ENCODE measurements at places on chromosomes 13 and 19.
A peak's percentile ranks its signal among the peaks of the same experiment; 100 is the strongest.

GRCh38 chr19:55005684-55006488 lies 32.2 kb downstream of the GP6 start:
- DNase-seq = peak; percentile 55

DNA sequence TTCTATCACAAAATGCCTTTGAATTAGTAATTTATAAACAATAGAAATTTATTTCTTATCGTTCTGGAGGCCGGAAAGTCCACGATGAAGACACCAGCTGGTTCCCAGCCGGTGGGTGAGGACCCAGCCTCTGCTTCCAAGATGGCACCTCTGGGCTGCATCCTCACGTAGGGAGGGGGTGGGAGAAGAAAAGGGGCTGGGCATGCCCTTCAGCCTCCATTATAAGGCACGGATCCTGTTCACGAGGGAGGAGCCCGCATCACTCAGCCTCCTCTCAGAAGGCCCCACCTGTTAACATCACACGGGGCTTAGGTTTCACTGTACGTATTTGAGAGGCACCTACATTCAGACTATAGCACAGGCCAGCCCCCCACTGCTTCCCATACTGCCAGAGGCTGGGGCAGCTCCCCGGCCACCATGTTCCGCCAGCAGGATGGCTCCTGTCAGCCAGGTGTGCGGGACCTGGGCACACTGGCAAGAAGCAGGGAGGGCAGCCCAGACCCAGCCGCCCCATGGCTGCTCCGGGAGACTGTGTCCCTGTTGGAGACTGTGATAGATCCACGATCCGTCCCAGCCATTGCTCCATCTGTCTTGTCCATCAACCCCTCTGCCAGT lies 131.6 kb downstream of the SOX1 start:
- DNase-seq = no peak

DNA sequence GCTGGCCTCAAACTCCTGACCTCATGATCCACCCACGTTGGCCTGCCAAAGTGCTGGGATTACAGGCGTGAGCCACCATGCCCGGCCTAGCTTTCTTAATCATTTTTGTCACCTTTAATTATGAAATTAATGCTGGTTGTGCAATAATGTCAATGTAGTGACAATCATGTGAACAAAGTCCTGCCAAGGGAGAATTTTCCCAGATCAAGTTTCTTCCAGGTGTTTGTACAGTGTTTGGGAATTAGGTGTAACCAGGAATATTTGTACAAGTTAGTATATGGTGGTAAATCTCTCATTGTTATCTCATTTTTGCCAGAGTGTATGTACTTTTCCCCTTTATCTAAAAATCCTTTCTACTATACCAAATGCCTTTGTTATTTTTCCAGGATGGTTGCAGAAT lies 171.1 kb downstream of the UGGT2 start:
- no peak for DNase-seq

DNA sequence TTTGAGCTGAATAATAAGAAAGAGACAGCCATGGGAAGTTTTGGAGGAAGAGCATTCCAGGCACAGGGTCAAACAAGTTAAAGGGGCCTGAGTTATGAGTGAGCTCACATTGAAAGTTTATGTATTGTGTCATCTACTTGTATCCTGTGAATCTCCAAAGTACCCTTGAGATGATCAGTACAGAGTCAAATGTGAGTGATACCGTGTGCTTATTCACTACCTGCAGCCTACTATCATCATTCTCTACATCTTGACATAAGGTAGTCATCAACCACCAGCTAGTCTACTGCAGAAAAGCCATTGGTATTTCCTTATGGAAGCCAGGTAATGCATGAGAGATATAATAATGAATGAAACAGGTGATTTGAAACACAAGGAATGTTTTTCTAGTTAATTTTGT lies 3.0 kb upstream of the KCTD12 start:
- DNase-seq = no peak

GRCh38 chr19:55467236-55468053 lies 2.9 kb upstream of the C19orf85 start:
- DNase-seq = peak; percentile 81

DNA sequence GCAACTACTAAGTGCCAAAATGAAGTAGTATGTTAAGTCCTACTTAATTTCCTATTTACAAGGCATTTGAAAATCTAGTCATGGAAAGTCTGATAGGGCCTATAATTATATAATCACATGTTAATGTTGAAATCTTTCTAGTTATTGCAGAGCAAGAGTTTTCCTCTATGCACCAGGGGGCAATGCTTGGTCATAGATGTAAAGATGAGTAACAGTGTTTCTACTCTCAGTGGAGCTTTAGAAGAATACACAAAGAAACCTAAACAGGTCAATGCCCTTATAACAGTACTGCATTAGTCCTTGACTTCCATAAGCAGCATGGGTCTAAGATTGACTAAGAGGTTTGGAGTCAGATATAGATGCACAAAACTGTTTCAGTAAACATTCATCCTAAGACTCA lies 218.7 kb downstream of the KCTD12 start:
- DNase-seq = no peak

GRCh38 chr13:43985422-43986072 lies 105.8 kb downstream of the LACC1 start:
- no peak for DNase-seq

GRCh38 chr13:64069892-64070291 lies 2654.2 kb upstream of the PCDH20 start:
- DNase-seq = no peak

- DNase-seq = peak; percentile 72
These were observed 15.7 kb downstream of the GARRE1 start for GRCh38 chr19:34269968-34270621.

DNA sequence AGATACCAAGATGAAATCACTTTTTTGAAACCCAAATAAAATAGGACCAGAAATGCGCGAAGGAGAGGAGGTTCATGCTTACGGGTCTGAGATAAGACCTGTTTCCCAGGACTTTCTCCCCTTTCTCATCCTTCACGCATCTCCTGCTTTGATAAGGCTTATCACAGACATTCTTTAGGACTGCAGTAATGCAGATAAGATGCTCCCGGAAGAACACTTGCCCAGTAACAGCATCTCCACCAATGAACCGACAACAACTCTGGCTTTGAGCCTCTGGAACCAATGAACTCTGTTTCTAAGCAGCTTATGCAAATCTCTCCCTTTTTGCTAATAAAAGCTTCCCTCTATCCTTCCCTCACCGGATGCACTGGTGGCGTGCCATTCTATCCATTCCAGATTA lies 783.4 kb upstream of the ARGLU1 start:
- DNase-seq = no peak

DNA sequence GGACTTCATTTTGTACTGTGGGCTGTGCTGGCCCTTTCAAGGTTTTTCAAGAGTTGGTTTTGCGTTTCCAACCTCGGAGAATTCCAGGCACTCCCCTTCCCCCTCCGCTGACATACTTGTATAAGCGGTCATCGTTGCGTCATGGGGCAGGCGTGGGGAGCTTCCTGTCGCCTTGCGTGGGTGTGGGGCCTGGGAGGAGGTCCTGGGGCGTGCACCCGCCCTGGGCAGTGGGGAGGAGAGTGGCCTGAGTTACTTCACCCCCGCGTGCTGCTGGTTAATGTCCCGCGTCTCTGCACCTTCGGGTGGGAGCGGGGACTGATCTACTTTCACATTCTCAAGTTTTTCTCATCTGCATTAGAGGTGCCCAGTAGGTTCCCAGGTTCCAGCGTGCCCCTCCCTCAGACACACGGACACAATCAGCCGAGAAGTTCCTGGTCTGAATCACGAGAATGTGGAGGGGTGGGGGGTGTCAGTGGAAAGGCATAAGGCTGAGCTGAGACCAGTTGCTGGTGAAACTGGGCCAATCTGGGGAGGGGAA lies 4.1 kb downstream of the IER2 start:
- peak; percentile 80 for DNase-seq

- DNase-seq = no peak
These were observed 530.7 kb upstream of the SLITRK1 start for GRCh38 chr13:84413016-84413415.

DNA sequence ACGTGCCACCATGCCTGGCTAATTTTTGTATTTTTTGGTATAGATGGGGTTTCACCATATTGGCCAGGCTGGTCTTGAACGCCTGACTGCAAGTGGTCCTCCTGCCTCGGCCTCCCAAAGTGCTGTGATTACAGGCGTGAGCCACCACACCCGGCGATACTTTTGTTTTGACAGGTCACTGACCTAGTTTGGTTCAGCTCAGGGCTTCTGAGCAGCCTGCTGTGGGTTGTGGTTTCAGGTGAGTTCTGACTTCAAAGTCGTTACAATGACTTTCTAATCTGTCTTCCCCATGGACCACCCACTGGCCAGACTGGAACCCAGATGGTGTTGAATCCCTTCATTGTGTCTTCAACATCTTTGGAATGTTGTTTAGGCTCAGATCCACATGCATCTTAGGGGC lies 73.8 kb downstream of the TRPM4 start:
- peak; percentile 46 for DNase-seq

DNA sequence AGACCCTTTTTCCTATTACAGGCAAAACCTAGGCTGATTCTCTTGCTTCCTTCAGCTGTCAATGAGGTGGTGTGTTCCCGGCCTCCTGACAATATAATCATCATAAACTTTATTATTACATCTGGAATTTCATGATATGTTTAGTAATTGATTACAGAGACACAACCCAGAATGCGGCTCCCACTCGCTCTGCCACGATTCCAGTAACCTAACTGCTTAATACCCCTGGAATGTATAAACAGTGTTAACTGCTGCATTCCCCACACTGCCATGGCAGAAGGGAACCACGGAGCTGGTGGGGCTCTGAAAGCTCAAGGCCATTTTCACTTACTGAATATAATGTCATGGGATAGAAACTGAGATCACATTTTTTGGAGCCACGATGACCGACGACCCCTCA lies 17.1 kb downstream of the TSHZ3 start:
- DNase-seq = no peak

GRCh38 chr13:82827724-82828123 lies 1054.5 kb downstream of the SLITRK1 start:
- DNase-seq = no peak

DNA sequence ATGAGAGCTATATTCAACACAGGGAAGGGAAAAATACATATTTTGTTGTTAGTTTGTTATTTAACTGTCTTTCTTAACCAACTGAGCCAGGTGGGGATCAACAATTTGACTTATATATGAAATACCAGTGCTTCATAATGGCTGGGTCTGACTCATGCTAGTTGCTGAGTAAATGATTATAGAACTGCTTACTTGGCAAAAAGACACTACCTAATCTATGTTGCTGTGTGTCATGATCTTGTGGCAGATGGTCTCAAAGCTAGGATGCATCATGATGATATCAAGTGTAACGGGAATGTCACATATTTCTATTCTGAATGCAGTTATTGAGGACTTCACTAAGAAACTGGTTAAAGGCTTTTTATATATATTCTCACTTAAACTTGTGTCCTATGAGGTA lies 727.4 kb upstream of the SLITRK1 start:
- DNase-seq = no peak

GRCh38 chr19:4199699-4200293 lies 17.3 kb downstream of the ANKRD24 start:
- DNase-seq = no peak

GRCh38 chr19:18416778-18417249 lies 2.4 kb upstream of the SSBP4 start:
- DNase-seq = peak; percentile 63

DNA sequence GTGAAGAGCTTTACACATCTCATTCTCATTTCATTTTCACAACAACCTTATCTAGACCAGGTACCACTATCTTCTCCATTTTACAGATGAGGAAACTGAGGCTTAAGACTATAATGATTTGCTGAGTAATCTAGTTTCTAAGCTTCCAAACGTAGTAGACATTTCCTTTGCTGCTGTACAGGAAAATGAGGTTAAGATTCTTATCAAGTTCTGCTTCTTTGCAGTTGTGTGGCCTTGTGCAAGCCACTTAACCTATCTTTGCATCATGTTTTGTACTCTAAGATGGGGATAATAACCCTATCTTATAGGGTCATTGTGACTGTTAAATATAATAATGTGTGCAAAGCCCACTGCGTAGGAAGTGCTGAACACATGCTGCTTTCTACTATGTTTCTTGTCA lies 307.9 kb downstream of the HS6ST3 start:
- no peak for DNase-seq

DNA sequence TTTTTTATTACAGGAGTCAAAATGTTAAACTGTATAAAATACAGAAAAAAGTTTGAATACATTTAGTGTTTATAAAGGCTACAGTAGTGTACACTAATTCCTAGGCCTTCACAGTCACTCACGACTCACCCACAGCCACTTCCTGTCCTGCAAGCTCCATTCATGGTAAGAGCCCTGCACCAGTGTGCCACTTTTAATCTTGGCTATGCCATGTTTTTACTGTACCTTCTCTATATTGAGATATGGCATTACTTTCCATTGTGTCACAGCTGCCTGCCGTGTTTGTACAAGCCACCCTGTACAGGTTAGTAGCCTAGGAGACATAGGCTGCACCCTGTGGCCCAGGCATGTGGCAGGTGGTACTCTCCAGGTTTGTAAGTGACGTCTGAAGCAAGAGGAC lies 32.1 kb downstream of the C1QTNF9 start:
- no peak for DNase-seq

- DNase-seq = peak; percentile 65
These were observed 40.3 kb upstream of the USPL1 start for GRCh38 chr13:30577401-30577852.

DNA sequence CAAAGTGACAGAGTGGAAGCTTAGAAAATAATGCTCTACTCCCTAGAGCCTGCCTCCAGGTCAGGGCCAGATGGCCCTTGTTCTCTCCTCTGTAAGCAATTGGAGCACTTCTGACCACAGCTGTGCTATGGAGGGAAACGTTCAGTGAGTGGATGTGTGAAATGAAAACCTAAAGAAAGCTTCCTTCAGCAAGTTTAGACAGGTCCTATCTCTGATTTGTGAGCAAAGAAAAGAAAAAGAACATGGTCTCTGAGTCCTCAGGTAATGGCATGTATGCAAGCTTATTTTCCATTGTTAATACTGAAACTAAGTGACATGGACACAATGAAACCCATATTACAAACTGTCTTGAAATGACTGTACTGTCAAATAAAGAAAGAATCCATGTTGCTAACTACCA lies 1486.8 kb downstream of the EFNB2 start:
- no peak for DNase-seq

- DNase-seq = no peak
These were observed 12.5 kb upstream of the MAP3K10 start for GRCh38 chr19:40178756-40179155.

GRCh38 chr13:95113601-95114000 lies 187.7 kb downstream of the ABCC4 start:
- DNase-seq = no peak

DNA sequence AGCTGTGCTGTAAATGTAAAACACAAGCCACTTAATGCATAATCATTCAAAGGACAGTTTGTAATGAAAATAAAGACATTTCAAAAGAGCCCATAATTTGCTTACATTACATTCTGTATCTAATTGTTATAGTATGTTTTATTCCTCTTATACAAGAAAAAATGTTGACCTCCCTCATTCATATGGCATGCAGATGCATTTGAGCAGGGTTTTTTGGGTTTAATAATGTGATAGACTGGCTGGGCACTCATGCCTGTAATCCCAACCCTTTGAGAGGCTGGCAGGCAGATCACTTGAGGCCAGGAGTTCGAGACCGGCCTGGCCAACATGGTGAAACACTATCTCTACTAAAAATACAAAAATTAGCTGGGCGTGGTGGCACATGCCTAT lies 11.6 kb upstream of the ARL11 start:
- no peak for DNase-seq

GRCh38 chr19:31770223-31770622 lies 421.0 kb upstream of the TSHZ3 start:
- DNase-seq = no peak
